GM23338 (cell line): ENCODE measurements at places on chromosomes 3 and 15. TPM values are rescaled to one million over a fixed set of nuclear protein-coding genes. Genes with fewer than 3 reads are reported as not detected.

The PRRT3 gene
- 4.3 TPM in 2 replicates for polyA plus RNA-seq

The CGGBP1 gene
- polyA plus RNA-seq, result 45.3 and 55.5 TPM in 2 replicates

The SLC25A36 gene
- 93.7 and 113 TPM in 2 replicates for polyA plus RNA-seq

The GTF2E1 gene
- polyA plus RNA-seq, result 24.3 and 24.7 TPM in 2 replicates

The MINDY2 gene
- 34.0 and 47.9 TPM in 2 replicates for polyA plus RNA-seq

The TM4SF18 gene
- 1.4 and 2.0 TPM in 2 replicates for polyA plus RNA-seq

The SPINK8 gene
- not detected in 2 replicates for polyA plus RNA-seq

The LEKR1 gene
- not detected in 2 replicates for polyA plus RNA-seq

The NEO1 gene
- 7.9 and 8.4 TPM in 2 replicates for polyA plus RNA-seq

The ECE2 gene
- 0.48 TPM in 1 of 2 replicates, not detected in the other for polyA plus RNA-seq

The RBP2 gene
- polyA plus RNA-seq, result not detected in 2 replicates

The GOLGA6B gene
- 0.65 TPM in 1 of 2 replicates, not detected in the other for polyA plus RNA-seq

The ISLR gene
- polyA plus RNA-seq, result 0.09 and 0.55 TPM in 2 replicates

The DNASE1L3 gene
- polyA plus RNA-seq, result not detected in 2 replicates

The CKMT1B gene
- 36.8 and 41.2 TPM in 2 replicates for polyA plus RNA-seq

The CHCHD6 gene
- 42.9 and 43.0 TPM in 2 replicates for polyA plus RNA-seq

The PAQR9 gene
- polyA plus RNA-seq, result 2.0 and 2.2 TPM in 2 replicates

The RBM5 gene
- 31.8 and 44.9 TPM in 2 replicates for polyA plus RNA-seq

The ARHGAP11A gene
- polyA plus RNA-seq, result 21.4 and 28.3 TPM in 2 replicates

The BLM gene
- polyA plus RNA-seq, result 43.3 and 43.9 TPM in 2 replicates

The GABRR3 gene
- polyA plus RNA-seq, result not detected in 2 replicates

The ITIH4 gene
- polyA plus RNA-seq, result 0.82 and 0.89 TPM in 2 replicates

The GNAT1 gene
- not detected in 2 replicates for polyA plus RNA-seq

The ADAMTS17 gene
- 0.60 and 0.70 TPM in 2 replicates for polyA plus RNA-seq

The TPM1 gene
- polyA plus RNA-seq, result 913 and 929 TPM in 2 replicates

The EFCC1 gene
- 0.10 TPM in 1 of 2 replicates, not detected in the other for polyA plus RNA-seq

The MYL3 gene
- 1.0 TPM in 1 of 2 replicates, not detected in the other for polyA plus RNA-seq

The SPRED1 gene
- polyA plus RNA-seq, result 11.2 and 11.4 TPM in 2 replicates

The GHRL gene
- polyA plus RNA-seq, result 0.52 and 0.78 TPM in 2 replicates

The DISP2 gene
- 2.2 and 2.5 TPM in 2 replicates for polyA plus RNA-seq

The SNX22 gene
- polyA plus RNA-seq, result 3.7 TPM in 2 replicates

The CLSTN2 gene
- polyA plus RNA-seq, result 0.10 and 0.11 TPM in 2 replicates

The SLC2A2 gene
- not detected in 2 replicates for polyA plus RNA-seq

The GPR160 gene
- polyA plus RNA-seq, result 37.2 and 39.4 TPM in 2 replicates

The HRG gene
- not detected in 2 replicates for polyA plus RNA-seq

The NPAP1 gene
- polyA plus RNA-seq, result 0.10 TPM in 2 replicates

The LYSMD4 gene
- 7.5 and 9.8 TPM in 2 replicates for polyA plus RNA-seq

The AHSG gene
- polyA plus RNA-seq, result 0.18 and 0.21 TPM in 2 replicates

The KLF15 gene
- polyA plus RNA-seq, result 3.3 and 3.5 TPM in 2 replicates

The LSAMP gene
- polyA plus RNA-seq, result 1.4 and 2.9 TPM in 2 replicates

The TRH gene
- 0.10 TPM in 1 of 2 replicates, not detected in the other for polyA plus RNA-seq

The SLC28A1 gene
- not detected in 2 replicates for polyA plus RNA-seq

The TJP1 gene
- polyA plus RNA-seq, result 69.8 and 76.2 TPM in 2 replicates

The TTLL13 gene
- not detected in 2 replicates for polyA plus RNA-seq

The WDR72 gene
- polyA plus RNA-seq, result 0.56 and 0.99 TPM in 2 replicates

The TOPAZ1 gene
- polyA plus RNA-seq, result not detected in 2 replicates

The RARB gene
- 0.30 and 0.42 TPM in 2 replicates for polyA plus RNA-seq

The GADL1 gene
- 0.31 and 0.50 TPM in 2 replicates for polyA plus RNA-seq

The GP5 gene
- 0.15 TPM in 1 of 2 replicates, not detected in the other for polyA plus RNA-seq

The RAB43 gene
- 5.7 and 7.3 TPM in 2 replicates for polyA plus RNA-seq

The FETUB gene
- polyA plus RNA-seq, result 0.26 TPM in 1 of 2 replicates, not detected in the other

The ADGRG7 gene
- polyA plus RNA-seq, result not detected in 2 replicates

The SPATA12 gene
- polyA plus RNA-seq, result 0.65 and 0.70 TPM in 2 replicates

The PARP3 gene
- 0.35 and 0.76 TPM in 2 replicates for polyA plus RNA-seq

The BNC1 gene
- 0.26 and 0.28 TPM in 2 replicates for polyA plus RNA-seq

The ZBTB47 gene
- polyA plus RNA-seq, result 0.48 and 0.63 TPM in 2 replicates

The TMEM207 gene
- not detected in 2 replicates for polyA plus RNA-seq

The KLHL25 gene
- polyA plus RNA-seq, result 5.2 and 5.8 TPM in 2 replicates

The A4GNT gene
- polyA plus RNA-seq, result not detected in 2 replicates

The IL12A gene
- polyA plus RNA-seq, result 1.3 and 1.7 TPM in 2 replicates
